ENCODE measurements at places on chromosomes 12 and 14.

DNA sequence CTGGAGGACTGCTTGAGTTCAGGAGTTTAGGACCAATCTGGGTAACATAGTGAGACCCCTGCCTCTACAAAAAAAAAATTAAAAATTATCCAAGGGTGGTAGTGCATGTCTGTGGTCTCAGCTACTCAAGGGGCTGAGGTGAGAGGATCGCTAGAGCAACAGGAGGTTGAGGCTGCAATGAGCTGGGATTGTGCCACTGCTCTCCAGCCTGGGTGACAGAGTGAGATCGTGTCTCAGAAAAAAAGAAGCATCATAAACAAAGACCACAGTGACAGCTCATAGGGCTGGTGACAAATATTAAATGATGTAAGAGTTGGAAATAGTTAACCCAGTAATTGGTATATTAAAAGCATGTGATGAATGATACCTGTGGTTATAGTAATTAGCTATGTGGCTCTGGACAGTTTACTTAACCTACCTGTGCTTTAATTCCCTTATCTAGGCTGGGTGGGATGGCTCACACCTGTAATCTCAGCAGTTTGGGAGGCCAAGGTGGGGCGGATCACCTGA is 68.0 kb downstream of the GSC start:
- no peak for DNase-seq

- DNase-seq, result no peak
Measured at GRCh38 chr14:102303664-102304063, 1.3 kb downstream of the MOK start.

DNA sequence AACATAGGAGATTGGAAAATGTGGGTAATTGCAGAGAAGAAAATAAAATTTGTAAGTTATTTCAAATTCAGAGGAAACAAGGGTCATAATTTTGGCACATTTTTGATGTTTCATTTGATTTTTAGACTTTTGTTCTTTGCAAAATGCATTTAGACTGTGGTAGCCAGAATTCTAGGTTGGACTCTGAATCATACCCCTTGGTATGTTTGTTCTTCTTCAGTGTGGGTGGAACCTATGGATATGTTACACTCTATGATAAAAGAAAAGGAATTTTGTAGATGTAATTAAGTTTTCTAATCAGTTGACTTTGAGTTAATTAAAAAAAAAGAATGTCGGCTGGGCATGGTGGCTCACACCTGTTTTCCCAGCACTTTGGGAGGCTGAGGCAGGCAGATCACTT is 827.0 kb downstream of the AACS start:
- DNase-seq, result no peak

- DNase-seq, result no peak
Measured at GRCh38 chr12:11016937-11017336, 5.5 kb downstream of the TAS2R19 start.

DNA sequence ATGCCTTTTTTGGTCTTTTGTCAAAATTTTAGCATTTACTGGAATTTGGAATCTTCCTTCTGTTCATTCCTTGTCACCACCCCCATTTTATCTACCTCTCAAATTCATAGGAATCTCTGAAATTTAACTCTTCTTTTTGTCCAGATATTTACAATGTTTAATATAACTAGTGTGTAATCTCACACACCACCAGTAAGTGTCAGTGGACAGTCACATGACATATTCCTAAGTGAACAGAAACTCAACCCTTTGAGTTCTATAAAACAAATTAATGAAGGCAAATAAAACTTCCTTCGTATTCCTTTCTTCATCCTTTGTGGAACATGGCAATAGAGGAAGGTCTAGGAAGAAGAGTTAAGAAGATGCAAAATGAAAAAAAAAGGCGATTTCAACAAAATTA is 26.6 kb downstream of the ATF7 start:
- no peak for DNase-seq

All from A549 (cell line).